ENCODE measurements at places on chromosomes 7 and 10. TPM values are rescaled to one million over a fixed set of nuclear protein-coding genes. Genes with fewer than 3 reads are reported as not detected.

IL2RA gene
- not detected for total RNA-seq

PKD2L1 gene
- not detected for total RNA-seq

GRCh38 chr7:90766814-90767564 lies 170.9 kb downstream of the CDK14 start:
- DNase-seq = peak; percentile 82

DNA sequence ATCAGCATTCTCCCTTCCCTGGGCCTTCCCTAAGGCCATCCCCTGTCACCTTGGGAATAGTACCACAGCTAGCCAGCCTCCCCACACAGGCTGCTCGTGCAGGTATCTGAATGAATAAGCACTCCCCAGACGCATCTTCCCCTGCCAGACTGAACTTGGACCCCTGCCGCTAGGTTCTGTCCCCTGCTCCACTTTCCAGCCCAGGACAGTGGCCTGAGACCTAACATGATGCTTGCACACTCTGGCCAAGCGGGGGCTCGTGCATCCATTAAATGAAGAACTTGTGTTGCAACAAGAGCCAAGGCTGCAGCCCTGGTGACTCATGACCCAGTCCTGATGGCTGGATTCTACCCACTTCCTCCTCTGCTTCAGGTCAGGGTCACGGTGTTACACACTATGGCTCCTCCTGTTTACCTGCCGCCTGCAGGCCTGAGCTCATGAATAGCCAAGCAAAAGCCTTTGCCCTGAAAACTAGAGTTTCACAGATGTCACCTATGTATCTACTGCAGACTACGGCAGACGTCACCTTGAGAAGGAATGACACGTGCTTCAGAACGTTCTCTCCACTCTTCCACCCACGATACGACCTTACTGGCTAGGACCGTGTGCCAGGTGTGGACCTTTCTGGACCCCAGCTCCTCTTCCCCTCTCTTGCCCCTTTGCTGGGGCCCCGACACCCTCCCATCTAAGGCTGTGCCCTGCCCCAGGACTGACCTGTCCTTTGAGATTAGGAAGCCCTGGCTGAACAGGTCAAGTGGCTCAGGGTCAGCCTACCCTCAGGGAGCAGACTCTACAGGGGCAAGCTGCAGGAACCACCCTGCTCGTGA lies 6.5 kb downstream of the ASB13 start:
- peak; percentile 70 for DNase-seq

- no peak for DNase-seq
Measured at GRCh38 chr10:51103554-51104217, 29.4 kb downstream of the PRKG1 start.

GRCh38 chr10:113442336-113442735 lies 110.5 kb upstream of the HABP2 start:
- DNase-seq = no peak

DNA sequence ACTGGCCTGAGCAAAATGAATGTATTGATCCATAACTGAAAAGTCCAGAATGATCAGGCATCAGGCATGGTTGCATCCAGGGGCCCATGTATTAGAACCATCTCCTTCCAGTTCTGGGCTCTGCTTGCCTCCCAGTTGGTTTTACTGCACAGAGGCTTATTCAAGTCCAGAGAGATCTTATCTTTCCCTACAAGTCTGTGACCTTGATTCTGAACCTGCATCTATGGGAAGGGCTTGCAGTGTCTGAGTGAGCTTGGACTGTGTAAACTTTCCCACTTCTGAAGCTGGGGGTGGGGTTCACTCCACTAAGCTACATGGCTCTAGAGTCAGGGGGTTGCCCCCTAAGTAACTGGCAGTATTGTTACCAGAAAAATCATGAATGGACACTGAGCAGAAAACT lies 136.2 kb downstream of the TCF7L2 start:
- DNase-seq = no peak

SKAP2 gene
- total RNA-seq = 18.3 TPM

SEMA4G gene
- total RNA-seq = 1.2 TPM

CPED1 gene
- total RNA-seq = 2.1 TPM

DNA sequence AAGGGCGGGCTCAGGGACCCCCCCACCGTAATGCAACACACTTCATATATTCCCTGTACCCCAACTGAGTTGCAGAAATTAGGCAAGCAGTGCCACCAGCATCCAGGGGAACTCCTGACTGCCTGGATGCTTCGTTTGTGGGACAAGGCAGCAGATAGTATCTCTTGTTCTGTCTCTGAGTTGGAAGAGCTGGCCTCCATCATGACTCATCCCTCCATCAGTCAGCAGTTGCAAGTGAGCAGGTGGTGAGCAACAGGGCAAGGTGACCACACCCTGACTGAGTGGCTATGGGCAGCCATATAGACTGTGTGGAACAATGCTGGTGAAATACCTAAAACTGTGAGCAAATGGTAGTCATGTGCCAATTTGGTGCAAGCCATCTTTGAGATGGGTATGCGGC lies 22.8 kb upstream of the ADAMTS14 start:
- no peak for DNase-seq

CNPY1 gene
- not detected for total RNA-seq

DNA sequence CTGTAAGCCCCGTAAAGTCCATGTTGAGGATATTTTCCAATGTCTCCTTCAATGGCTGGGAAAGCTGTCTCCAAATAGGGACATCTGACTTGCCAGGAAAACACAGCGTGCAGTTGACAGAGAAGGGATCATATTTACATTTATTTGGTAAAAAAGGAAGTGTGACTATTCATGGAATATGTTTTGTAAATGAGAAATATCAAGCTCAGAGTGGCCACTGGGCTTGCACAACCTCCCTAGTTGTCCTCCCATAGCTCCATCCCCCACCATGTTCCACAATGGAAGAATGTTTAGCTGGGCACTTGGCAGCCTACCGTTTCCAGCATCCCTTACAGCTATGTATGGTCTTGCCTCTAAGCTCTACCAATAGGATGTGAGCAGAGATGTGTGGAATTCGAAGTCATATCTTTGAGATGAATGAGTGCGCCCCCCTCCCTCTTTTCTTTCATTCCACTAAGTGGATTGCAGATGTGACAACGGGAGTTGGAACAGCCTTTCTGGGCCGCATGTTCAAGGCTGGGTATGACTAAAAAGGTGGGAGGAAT lies 306.6 kb upstream of the ZMIZ1 start:
- no peak for DNase-seq

ATOH7 gene
- 0.58 TPM for total RNA-seq

TSPAN14 gene
- 139 TPM for total RNA-seq

ZEB1 gene
- 16.0 TPM for total RNA-seq

GRCh38 chr7:134313543-134313942 lies 3.2 kb downstream of the SLC35B4 start:
- DNase-seq = no peak

- DNase-seq = no peak
Measured at GRCh38 chr7:102849079-102849478, 63.7 kb upstream of the LRRC17 start.

DNA sequence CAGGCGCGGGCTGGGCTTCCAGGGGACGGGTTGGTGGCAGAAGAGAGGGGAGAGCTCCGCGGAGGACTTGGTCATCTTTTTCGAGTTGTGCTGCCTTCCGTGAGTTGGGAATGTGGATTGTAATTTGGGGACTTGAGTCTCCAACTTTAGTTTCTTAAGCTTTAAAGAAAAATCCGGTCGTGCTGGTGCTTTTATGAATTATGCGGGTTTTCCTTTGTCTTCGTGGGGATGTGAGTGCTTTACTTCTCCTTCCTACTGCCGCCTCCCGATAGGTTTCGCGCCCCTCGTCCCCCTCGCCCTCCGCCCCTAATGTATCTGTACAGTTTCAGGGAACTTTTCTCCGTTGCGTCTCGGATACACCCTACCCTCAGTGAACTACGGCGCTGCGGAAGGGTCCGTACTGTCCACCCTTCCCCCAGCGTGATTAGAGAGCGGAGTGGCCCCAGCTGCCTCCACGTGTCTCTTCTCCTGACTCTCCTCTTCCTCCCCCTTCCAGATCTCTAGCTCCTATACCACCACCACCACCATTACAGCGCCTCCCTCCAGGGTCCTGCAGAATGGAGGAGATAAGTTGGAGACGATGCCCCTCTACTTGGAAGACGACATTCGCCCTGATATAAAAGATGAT lies 649 bp downstream of the SCD start:
- DNase-seq = no peak

Measured in epithelial cell of proximal tubule (primary cell).